GM20000 (cell line): ENCODE measurements at places on chromosomes 6 and 20.

GRCh38 chr20:4226330-4227084 lies 211.1 kb upstream of the RNF24 start:
- DNase-seq, result no peak

- no peak for DNase-seq
Measured at GRCh38 chr6:25899580-25900408, 25.8 kb upstream of the SLC17A3 start.

- peak; percentile 93 for DNase-seq
Measured at GRCh38 chr6:305371-306206, 13.3 kb downstream of the DUSP22 start.

GRCh38 chr20:25353747-25354705 lies 36.6 kb downstream of the ABHD12 start:
- no peak for DNase-seq

- DNase-seq, result no peak
Measured at GRCh38 chr6:40116832-40117231, 182.6 kb upstream of the MOCS1 start.

DNA sequence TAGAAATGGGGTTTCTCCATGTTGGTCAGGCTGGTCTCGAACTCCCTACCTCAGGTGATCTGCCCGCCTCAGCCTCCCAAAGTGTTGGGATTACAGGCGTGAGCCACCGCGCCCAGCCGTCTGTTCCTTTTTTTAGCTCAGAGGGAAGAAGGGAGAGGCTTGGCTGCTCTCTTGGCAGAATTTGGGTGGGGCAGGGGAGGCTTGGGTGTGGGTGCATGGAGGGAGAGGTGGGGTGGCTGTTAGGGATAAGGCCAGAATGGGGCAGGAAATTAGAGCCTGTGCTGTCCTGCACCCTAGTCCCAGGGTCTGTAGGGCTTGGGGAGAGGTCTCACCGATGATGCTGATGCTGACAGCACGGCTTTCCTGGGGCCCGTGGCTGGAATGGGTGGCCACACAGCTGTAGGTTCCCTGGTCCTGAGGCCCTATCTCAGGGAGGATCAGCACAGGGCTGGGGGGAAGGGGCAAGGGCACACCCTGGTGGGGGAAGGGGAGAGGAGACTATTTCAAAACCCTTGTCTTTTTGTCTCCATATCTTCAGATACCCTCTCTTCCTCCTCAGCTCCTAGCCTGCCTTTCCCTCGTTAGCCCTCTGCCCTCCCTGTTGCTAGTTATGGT lies 2.0 kb downstream of the AGER start:
- DNase-seq, result no peak

- no peak for DNase-seq
Measured at GRCh38 chr20:37841389-37841788, 61.5 kb upstream of the VSTM2L start.

GRCh38 chr6:13454286-13455221 lies 32.8 kb downstream of the GFOD1 start:
- DNase-seq, result peak; percentile 30

DNA sequence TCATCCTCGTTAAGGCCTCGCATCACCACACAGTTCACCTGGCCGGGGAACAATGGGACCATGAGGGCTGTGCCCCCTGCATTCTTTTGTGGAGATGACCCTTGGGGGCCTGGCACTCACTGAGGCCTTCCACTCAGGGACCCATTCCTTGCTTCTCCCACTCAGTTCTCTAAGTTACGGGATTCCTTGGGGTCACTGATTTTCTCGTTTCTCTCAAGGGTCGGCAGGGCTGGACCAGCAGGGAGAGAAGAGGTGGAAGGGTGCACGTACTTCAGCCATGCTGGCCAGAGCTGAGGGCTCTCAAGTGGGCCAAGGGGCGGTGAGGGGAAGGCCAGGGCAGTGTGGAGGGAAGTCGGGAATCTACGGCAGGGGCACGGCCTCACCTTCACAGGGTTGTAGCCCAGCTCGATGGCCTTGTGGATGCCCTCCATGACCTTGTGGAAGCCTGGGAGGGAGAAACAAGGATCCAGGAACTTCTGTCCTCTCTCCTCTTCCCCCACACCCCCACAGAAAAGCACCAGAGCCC lies 20.8 kb downstream of the MOCS1 start:
- DNase-seq, result no peak
